ENCODE measurements at places on chromosomes 4 and X.

- no peak for DNase-seq
Observed at GRCh38 chrX:130083656-130084382, 26.5 kb downstream of the ELF4 start.

- peak; percentile 16 for DNase-seq
Observed at GRCh38 chrX:63918611-63919010, 133.6 kb upstream of the ARHGEF9 start.

GRCh38 chr4:158239196-158239595, 28.9 kb downstream of the TMEM144 start:
- no peak for DNase-seq

DNA sequence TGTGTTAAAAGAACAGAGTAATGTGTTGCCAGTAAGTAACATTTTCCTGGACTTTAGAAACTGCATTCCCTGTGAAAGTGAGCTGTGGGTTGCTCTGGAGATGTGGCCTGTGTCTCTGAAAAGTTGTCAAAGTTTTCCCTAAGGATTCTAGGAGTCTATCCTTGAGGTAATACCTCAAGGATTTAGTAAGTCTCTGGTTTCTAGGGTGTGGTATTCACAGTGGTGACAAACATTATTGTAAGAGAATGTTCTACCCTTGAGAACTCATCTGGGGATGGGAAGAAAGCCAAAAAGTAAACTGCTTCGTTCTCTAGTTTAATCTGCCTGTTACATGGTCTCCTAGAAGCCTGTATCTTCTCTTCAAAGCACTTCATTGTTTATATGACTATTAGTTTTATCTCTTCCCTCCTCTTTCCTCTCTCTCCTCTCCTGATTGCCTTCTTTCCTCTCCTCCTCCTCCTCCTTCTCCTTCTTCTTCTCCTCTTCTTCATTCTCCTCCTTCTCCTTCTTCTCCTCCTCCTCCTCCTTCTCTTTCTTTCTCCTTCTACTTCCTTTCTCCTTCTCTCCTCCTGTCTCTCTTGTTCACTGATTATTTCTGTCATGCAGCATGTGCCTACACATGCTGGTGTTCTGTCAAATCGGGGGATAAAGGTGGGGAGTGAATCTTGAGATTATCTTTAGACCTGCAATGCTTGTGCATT, 321.3 kb downstream of the PTTG2 start:
- no peak for DNase-seq

DNA sequence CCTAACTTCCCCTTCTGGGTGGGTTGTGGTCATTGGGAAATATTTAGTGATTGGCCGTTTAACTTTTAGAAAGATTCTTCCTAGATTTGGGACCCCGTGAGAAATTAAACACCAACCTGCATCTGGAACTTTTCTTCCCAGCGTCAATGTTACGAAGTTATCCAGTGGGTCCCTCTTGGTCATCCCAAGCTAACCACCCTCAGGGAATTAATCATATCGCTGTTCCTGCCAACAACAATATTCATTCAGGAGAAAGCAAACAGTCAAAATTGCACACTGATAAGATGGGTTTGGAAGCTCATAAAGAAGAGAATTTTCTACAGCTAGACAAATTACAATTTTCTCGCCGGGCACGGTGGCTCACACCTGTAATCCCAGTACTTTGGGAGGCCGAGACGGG, 121.2 kb upstream of the STX18 start:
- no peak for DNase-seq

DNA sequence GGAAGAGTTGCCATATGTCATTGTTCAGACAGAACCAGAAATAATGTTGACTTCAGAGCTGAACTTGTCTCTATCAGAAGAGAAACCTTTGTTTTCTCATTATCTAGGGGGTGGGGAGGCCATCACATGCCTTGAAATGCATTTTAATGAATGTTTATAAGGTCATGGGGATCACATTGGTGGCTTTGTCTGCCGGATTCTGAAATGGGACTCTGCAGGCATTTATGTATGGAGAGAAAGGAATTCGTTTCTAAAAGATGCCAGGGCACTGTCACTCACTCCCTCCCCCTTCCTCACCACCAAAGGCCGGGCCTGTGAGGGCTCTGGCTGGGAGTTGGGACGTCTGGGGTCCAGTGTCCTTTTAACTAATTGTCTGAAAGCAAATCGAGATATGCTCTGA, 102.2 kb downstream of the MAMLD1 start:
- DNase-seq = no peak

All from ACHN (cell line).